ENCODE measurements at places on chromosomes 6 and 20. TPM values are rescaled to one million over a fixed set of nuclear protein-coding genes. Genes with fewer than 3 reads are reported as not detected.

DNA sequence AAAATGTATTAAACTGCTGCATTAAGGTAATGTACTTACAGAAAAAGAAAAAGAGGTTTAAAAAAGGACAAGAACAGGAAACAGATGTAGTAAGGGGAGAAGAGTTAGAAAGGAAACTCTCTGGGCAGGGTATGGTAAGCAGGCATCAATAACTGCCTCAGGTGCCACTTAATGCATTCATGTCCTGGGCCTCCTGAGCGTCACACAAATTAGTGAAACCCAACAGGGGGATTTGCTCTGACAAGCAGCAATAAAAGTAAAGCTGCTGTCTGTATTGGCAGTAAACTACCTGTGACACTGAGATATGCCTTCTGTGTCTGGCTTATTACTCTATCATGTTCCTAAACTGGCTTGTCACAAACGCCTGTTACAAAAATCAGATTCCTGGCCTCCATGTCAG is 1.5 kb upstream of the EFHC1 start:
- H3K27me3 ChIP-seq: no peaks in the 10 kb centered on the region
- no peaks in the 10 kb centered on the region for H3K36me3 ChIP-seq
- H3K4me3 ChIP-seq: no peak overlapping the region

- no peaks in the 10 kb centered on the region for H3K36me3 ChIP-seq
- H3K4me3 ChIP-seq: no peak overlapping the region
- H3K27ac ChIP-seq: no peak overlapping the region
- H3K4me1 ChIP-seq: no peaks in the 10 kb centered on the region
These were observed 607.1 kb downstream of the COL12A1 start for GRCh38 chr6:74598462-74599393.

DNA sequence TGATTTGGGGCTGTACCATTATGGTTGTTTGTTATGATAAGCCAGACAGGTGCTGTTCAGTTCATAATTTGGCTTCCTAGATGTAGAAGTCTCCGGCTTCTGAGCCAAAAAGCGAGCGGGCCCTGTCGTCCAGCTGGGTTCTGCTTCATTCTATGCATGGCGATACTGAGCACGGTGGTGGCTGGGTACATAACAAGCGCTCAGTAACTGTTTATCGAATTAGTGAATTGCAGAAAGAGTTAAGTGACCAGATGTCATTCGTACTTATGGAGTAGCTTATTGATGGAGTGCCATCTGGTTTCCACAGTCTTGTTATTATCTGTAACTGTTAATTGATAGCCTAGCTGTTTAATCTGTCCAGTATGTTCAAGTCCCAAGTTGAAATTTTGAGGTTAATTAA is 85.0 kb downstream of the DTD1 start:
- H3K4me3 ChIP-seq: no peak overlapping the region
- H3K27ac ChIP-seq: no peak overlapping the region
- no peaks in the 10 kb centered on the region for H3K36me3 ChIP-seq
- H3K4me1 ChIP-seq: peaks cover 2% of the 10 kb centered on the region
- no peaks in the 10 kb centered on the region for H3K27me3 ChIP-seq

DNA sequence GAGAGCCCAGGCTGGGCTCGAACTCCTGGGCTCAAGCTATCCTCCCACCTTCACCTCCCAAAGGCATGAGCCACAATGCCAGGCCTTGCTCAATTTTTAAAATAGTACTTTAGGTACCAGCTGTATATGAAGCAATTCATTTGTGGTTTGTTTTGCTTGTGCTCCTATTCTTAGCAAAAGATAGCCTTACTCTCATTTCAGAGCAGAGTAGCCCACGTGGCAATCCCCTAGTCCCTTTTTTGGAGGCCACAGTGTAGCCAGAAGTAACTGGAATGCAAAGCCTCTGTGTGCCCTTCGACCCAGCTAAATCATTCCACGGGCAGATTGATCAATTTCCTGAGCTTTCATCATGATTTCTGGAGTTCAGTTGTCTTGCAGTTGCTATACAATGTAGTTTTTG is 372.2 kb downstream of the NRN1 start:
- no peak overlapping the region for H3K27ac ChIP-seq
- no peak overlapping the region for H3K4me3 ChIP-seq
- no peaks in the 10 kb centered on the region for H3K4me1 ChIP-seq
- no peaks in the 10 kb centered on the region for H3K36me3 ChIP-seq
- DNase-seq: no peak

- no peak overlapping the region for H3K27ac ChIP-seq
- DNase-seq: no peak
- H3K27me3 ChIP-seq: no peaks in the 10 kb centered on the region
- H3K4me3 ChIP-seq: no peak overlapping the region
These were observed 53.5 kb downstream of the DACT2 start for GRCh38 chr6:168265827-168266815.

DNA sequence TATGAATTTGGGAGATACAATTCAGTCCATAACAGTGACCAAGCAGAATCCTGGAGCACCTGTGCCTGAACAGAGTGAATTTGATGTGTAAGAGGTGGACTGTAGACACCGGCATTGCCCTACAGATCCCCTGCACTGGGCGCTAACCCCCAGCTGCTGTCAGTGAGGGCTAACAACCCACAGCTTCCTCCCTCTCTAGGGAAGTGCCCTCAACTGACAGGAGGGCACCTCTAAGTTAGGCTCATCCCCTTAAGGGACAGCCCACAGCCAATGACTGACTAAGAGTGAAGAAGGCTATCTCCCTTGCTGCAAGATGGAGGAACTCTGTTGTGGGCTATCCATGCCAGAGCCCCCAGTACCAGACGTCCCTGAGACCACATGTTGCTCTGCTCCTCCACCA is 15.3 kb upstream of the BPIFB1 start:
- H3K27me3 ChIP-seq: no peaks in the 10 kb centered on the region
- DNase-seq: no peak
- no peaks in the 10 kb centered on the region for H3K36me3 ChIP-seq
- no peak overlapping the region for H3K27ac ChIP-seq
- no peak overlapping the region for H3K4me3 ChIP-seq

Gene NR2E1
- not detected for total RNA-seq

Gene DDX43
- not detected for total RNA-seq

Gene PACSIN1
- total RNA-seq: 0.46 TPM

Data from astrocyte (in vitro differentiated cells and primary cell).